ENCODE measurements at places on chromosomes 12 and 14. TPM values are rescaled to one million over a fixed set of nuclear protein-coding genes. Genes with fewer than 3 reads are reported as not detected.

- DNase-seq, result no peak
Measured at GRCh38 chr12:132432721-132433577, 57.0 kb upstream of the FBRSL1 start.

DNA sequence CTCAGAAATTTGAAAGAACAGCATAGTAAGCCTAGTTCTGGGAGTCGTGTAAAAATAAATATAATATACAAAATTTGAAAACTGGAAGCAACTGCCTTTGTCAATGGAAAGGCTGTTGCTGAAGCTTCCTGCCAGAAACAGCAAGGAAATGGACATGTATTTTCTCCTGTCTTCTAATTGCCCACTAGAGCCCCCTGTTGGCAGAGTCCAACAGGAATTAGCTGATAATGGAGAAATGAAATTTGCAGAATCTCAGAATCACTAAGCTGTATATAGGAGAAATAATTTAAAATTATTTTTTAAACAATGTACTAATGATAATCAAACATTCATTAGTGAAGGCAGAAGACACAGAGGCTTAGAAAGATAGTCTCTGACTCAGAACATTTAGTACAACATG is 414.8 kb downstream of the SLC6A15 start:
- peak; percentile 21 for DNase-seq

- DNase-seq, result no peak
Measured at GRCh38 chr12:102776041-102776440, 141.0 kb downstream of the PAH start.

HELB gene
- total RNA-seq, result 1.4 TPM

GRCh38 chr12:113061061-113061694 is 4.6 kb downstream of the DTX1 start:
- DNase-seq, result no peak

DNA sequence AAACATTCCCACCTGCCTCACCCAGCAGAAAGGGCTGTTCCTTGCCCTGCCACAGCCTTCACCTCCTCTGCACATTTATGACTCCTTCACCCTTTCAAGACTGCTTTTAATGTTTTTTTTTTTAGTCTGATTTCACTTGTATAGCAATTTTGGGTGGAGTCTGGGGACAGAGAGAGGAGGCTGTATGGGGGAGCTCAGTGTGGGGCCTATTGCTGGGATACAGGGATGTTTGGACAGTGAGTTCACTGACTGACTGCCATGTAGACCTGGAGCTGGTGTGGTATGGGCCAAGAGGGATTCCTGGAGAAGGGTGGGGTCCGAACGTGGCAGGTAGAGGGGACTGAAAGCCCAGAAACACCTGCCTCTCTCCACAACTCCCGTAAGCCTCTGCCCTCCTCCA is 1.9 kb upstream of the KRT85 start:
- no peak for DNase-seq
